Astrocyte (in vitro differentiated cells and primary cell): ENCODE measurements at places on chromosomes 12 and 14.

GRCh38 chr14:65961004-65961403, 525.2 kb upstream of the CCDC196 start:
- no peaks in the 10 kb centered on the region for H3K36me3 ChIP-seq
- no peak overlapping the region for H3K4me3 ChIP-seq
- H3K4me1 ChIP-seq, result no peaks in the 10 kb centered on the region
- peak; percentile 4 for DNase-seq
- peaks cover 16% of the 10 kb centered on the region for H3K27me3 ChIP-seq

DNA sequence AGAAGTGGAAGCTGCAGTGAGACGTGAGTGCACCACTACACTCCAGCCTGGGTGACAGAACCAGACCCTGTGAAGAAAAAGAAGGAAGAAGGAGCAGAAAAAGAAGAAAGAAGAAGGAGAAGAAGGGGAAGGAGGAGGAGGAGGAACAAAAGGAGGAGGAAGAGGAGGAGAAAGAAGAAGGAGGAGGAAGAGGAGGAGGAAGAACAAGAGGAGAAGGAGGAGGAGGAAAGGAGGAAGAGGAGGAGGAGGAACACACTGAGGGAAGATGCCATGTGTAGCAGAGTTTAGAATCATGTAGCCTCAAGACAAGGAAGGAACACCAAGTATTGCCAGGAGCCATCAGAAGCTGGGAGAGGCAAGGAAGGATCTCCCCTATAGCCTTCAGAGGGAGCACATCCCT, 241.5 kb downstream of the KSR2 start:
- H3K27ac ChIP-seq, result no peak overlapping the region
- no peaks in the 10 kb centered on the region for H3K4me1 ChIP-seq
- DNase-seq, result no peak

DNA sequence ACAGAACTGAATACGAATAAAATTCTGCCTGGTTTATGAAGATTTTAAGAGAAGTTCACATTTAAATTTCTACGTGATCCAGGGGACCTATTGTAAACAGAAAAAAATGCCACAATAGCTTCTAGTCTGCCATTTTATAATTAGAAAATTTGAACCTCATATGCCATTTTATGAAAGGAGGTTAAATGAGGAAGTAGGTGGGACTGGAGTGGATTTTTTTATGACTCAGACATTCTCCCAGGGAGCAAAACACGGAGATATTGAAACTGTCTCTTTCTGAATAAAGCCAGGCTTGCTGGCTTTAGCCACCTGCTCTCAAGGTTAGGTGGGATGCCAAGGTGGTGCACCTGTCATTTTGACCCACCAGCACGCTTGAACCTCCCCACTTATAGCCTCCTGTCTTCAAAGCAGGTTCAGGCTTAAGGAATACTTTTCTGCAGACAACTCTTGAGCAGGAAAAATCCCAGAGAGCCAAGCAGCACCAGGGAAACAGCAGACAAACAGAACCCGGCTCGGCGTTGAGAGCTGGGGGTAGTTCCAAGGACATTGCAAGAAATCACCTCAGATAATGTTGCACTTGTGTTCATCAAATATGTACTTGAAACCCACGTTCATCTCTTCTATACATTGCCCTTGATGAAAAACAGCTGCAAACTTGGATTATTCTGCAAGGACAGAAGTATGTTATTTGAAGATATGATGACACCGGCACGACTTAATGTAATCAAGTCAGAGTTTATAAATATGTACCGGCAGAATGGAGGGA, 203.7 kb downstream of the PPM1H start:
- peak overlapping the region; percentile 91 for H3K27ac ChIP-seq
- no peaks in the 10 kb centered on the region for H3K36me3 ChIP-seq
- peaks cover 31% of the 10 kb centered on the region for H3K4me1 ChIP-seq
- no peaks in the 10 kb centered on the region for H3K27me3 ChIP-seq

GRCh38 chr14:20988717-20989470, 886 bp upstream of the METTL17 start:
- H3K4me3 ChIP-seq, result peak overlapping the region; percentile 45
- H3K27ac ChIP-seq, result peak overlapping the region; percentile 72
- H3K4me1 ChIP-seq, result peaks cover 23% of the 10 kb centered on the region
- H3K36me3 ChIP-seq, result peaks cover 13% of the 10 kb centered on the region
- DNase-seq, result no peak

DNA sequence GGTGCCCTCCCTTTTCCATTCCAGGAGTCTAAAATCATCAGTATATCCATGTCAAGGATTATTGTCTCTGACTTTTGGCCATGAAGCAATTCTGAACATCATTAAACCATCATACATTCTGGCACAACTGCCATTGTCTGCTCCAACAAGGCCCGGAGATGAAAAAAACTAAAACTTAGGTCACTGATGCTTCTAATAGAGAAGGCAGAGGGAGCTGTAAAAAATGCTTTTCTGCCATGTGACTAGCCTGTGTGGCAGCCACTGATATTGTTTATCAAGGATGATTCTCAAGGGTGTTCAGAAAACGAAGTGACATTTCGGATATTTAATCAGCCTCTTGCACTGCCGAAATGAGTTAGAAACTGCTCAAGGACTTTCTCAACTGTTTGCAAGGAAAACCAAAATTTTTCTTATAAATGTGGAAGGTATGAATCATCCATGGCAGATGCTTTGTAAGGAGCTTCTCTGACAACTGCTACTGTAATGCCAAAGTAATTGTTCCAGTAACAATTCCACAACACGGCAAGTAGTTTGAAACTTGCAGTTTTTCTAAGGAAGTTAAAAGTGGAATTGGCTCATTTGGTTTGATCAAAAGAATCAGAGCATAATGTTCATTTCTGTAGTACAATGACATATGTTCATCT, 1076.5 kb upstream of the FLRT2 start:
- no peaks in the 10 kb centered on the region for H3K4me1 ChIP-seq
- no peak overlapping the region for H3K27ac ChIP-seq
- H3K4me3 ChIP-seq, result no peak overlapping the region
- peak; percentile 23 for DNase-seq

- peaks cover 10% of the 10 kb centered on the region for H3K4me1 ChIP-seq
- no peaks in the 10 kb centered on the region for H3K27me3 ChIP-seq
- no peak overlapping the region for H3K4me3 ChIP-seq
- H3K27ac ChIP-seq, result no peak overlapping the region
- no peaks in the 10 kb centered on the region for H3K36me3 ChIP-seq
Measured at GRCh38 chr14:99664058-99664936, 19.4 kb downstream of the HHIPL1 start.

DNA sequence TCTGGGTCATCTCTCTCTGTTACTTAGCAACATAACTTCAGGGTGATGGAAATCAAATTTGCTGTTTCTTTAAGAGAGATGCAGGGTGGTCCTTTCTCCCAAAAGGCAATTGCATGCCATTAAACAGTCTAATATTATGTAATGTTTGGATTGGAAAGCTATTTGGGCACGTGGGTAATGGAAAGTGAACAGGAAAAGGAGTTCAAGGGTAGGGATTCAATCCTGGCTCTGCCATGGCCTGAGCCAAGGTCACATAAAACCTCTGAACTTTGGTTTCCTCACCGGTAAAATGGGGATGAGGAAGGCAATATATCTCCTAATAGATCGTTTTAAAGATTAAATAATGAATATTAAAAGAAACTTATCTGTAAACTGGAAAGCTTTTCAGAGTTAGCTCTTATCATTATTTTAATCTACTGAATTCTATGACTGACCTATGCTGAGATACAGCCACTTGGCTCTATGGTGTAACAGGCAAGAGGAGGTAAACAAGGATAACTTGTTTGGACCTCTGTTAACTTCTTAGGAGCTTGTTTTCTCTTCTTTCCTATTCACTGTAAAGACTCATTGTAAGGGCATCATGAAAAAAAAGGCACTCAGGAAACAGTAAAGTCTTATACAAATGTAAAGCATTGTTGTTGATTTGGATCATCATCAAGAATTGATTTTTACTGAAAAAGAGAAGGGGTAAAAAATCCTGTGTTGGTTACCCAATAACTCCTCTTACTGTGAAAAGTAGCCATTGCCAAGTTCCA, 55.7 kb upstream of the OVCH1 start:
- no peak overlapping the region for H3K4me3 ChIP-seq
- no peaks in the 10 kb centered on the region for H3K36me3 ChIP-seq
- no peak for DNase-seq
- H3K27me3 ChIP-seq, result no peaks in the 10 kb centered on the region

- H3K4me3 ChIP-seq, result no peak overlapping the region
- DNase-seq, result no peak
- H3K4me1 ChIP-seq, result peaks cover 17% of the 10 kb centered on the region
Measured at GRCh38 chr12:79400481-79400880, 290.3 kb downstream of the PAWR start.

DNA sequence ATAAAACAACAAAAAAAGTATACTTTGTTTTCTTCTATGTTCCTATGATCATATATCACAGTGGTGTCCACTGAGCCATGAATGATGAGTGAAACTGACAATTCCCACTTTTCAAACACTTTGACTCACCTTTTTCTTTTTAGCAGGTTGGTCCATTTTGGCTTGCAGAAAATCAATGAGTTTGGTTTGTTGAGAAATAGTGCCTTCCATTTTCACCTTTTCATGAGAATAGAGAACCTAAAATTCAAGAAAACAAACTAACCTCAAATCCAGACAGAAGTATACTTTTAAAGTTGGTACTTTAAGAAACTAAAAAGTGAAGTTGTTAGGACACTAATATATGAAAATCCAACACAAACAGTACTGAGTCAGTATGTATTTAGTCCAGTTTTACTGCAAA, 52.4 kb downstream of the PRKAB1 start:
- H3K36me3 ChIP-seq, result peaks cover 5% of the 10 kb centered on the region
- no peak overlapping the region for H3K27ac ChIP-seq
- H3K4me1 ChIP-seq, result peaks cover 11% of the 10 kb centered on the region
- no peak overlapping the region for H3K4me3 ChIP-seq
- no peak for DNase-seq
- H3K27me3 ChIP-seq, result no peaks in the 10 kb centered on the region

GRCh38 chr12:52857500-52857899, 8.7 kb upstream of the KRT78 start:
- H3K36me3 ChIP-seq, result no peaks in the 10 kb centered on the region
- DNase-seq, result no peak
- H3K27ac ChIP-seq, result no peak overlapping the region
- no peak overlapping the region for H3K4me3 ChIP-seq

- no peaks in the 10 kb centered on the region for H3K36me3 ChIP-seq
- no peaks in the 10 kb centered on the region for H3K4me1 ChIP-seq
- H3K27me3 ChIP-seq, result peaks cover 2% of the 10 kb centered on the region
- no peak overlapping the region for H3K27ac ChIP-seq
Measured at GRCh38 chr14:38618514-38618913, 362.6 kb upstream of the CLEC14A start.

DNA sequence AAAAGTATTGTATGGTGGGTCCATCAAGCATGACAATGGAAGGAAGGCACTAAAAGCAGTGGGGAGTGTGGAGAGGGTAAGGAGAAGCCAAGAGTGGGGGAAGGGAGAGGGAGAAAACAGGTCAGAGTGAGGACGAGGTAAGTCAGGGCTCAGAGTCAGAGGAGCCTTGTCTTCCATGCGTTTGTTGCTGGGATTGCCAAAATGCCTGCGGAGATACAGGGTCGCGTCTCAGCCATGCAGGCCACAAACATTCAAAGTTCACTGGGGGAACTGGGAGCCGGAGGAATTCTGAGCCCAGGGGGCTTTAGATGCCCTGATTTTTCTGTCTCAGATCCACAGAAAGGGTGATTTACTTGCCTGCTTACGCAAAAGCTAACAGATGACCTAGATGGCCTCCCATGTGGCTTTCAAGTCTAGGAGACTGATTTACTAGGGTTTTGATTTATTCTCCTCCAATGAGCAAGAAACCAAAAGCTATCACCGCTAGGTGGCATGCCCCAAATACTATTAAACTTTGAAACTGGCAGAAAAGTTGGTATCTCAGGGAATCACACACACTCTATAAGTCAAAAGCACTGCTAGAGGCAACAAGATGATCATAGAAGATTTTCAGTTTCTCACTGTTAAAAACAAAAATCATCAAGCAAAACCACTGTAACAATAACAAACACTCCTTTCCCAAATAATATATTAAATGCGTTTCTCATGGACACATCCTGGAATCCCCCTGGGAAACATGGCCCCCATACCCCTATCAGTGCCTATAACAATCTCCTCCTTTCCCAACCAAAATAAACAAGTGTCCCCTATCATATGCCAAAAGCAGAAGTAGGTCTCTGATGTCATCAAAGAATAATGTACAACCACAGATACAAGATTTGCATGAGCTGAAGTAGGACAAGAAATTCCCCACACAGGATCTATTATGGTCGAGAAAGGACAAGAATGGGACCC, 26.6 kb upstream of the MDM1 start:
- no peaks in the 10 kb centered on the region for H3K27me3 ChIP-seq
- no peak overlapping the region for H3K4me3 ChIP-seq
- H3K4me1 ChIP-seq, result no peaks in the 10 kb centered on the region
- H3K36me3 ChIP-seq, result no peaks in the 10 kb centered on the region
- H3K27ac ChIP-seq, result no peak overlapping the region

GRCh38 chr12:26697217-26697616, 135.8 kb downstream of the ITPR2 start:
- H3K27me3 ChIP-seq, result no peaks in the 10 kb centered on the region
- no peak for DNase-seq
- peak overlapping the region; percentile 20 for H3K27ac ChIP-seq
- no peaks in the 10 kb centered on the region for H3K36me3 ChIP-seq

- no peaks in the 10 kb centered on the region for H3K27me3 ChIP-seq
- peak overlapping the region; percentile 99 for H3K27ac ChIP-seq
- peaks cover 4% of the 10 kb centered on the region for H3K4me1 ChIP-seq
Measured at GRCh38 chr12:64404470-64405256, 471 bp downstream of the XPOT start.

DNA sequence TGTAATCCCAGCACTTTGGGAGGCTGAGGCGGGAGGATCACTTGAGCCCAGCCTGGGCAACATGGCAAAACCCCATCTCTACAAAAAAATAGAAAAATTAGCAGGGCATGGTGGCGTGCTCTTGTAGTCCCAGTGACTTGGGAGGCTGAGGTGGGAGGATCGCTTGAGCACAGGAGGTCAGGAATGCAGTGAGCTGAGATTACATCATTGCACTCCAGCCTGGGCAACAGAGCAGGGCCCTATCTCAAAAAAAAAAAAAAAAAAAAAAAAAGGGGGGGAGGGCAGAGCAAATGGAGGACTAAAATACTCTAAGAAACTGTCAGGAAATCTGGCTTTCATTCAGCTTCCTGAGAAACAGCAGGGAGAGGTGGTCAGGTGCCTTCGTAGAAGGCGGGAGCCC, 31.7 kb upstream of the TSPAN9 start:
- no peaks in the 10 kb centered on the region for H3K4me1 ChIP-seq
- no peaks in the 10 kb centered on the region for H3K27me3 ChIP-seq
- no peaks in the 10 kb centered on the region for H3K36me3 ChIP-seq
- no peak for DNase-seq
- no peak overlapping the region for H3K4me3 ChIP-seq
- no peak overlapping the region for H3K27ac ChIP-seq

- no peak overlapping the region for H3K27ac ChIP-seq
- H3K27me3 ChIP-seq, result no peaks in the 10 kb centered on the region
- H3K4me1 ChIP-seq, result peaks cover 27% of the 10 kb centered on the region
- DNase-seq, result peak; percentile 75
Measured at GRCh38 chr14:90137807-90138206, 76.0 kb downstream of the KCNK13 start.
